ENCODE measurements at places on chromosomes 4 and X.

GRCh38 chrX:71181558-71181909 is 36.9 kb downstream of the NLGN3 start:
- no peak for DNase-seq

- DNase-seq, result no peak
Observed at GRCh38 chrX:154046031-154046781, 26.5 kb upstream of the IRAK1 start.

DNA sequence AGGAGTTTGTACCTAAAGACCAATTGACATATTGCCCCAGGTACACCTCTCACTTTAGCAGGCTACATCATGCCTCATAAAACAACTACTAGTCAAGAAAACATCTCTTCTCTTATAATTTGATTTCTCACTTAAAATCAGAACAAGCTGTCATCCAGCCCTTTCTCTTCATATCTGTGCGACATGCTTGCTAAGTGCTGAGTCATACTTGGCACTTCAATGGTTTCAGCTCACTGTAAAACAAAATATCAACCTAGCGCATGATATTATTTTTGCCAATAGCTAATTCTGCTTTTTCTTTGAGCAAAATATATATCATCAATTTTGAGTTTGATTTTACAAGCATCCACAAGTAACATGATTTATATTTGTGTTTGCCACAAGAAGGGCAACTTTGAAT is 27.9 kb upstream of the FUNDC1 start:
- no peak for DNase-seq

- DNase-seq, result no peak
Observed at GRCh38 chrX:55919367-55920221, 202.0 kb downstream of the RRAGB start.
